ENCODE measurements at places on chromosomes 1 and 21.

DNA sequence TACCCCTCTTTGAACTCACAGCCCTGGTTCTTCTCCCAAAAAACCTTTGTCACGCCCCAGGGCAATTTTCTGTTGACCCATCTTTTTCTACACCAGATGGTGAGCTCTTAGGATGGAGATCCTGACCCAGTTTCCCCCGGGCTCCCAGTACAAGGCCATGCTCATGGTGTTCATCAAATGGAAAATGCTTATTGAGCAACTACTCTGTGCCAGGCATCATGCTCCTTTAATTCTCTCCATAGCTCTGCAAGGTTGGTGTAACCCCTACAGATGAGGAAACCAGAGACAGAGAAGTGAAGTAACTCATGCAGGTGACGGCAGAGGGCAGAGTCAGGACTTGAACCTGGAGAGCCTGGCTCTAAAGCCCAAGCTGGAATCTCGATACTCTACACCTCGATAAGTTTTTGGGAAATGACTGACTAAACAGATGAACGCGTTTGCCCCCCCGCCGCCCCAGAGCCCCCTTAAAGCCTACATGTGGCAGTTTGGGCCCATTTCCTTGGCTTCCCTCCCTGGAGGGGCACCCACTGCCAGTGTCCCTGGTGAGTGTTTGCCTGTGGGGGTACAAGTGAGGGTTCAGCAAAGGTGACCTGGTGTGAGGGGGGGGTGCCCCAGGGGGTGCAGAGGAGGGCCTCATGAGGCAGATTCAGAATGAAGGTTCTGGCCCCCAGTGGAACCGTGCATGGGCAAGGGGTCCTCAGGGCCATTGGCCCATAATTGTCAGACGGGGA lies 30.2 kb upstream of the RUNX3 start:
- H3K27ac ChIP-seq = no peak overlapping the region
- no peaks in the 10 kb centered on the region for H3K4me1 ChIP-seq
- H3K36me3 ChIP-seq = no peaks in the 10 kb centered on the region
- H3K27me3 ChIP-seq = no peaks in the 10 kb centered on the region
- H3K4me3 ChIP-seq = no peak overlapping the region
- no peak for DNase-seq

DNA sequence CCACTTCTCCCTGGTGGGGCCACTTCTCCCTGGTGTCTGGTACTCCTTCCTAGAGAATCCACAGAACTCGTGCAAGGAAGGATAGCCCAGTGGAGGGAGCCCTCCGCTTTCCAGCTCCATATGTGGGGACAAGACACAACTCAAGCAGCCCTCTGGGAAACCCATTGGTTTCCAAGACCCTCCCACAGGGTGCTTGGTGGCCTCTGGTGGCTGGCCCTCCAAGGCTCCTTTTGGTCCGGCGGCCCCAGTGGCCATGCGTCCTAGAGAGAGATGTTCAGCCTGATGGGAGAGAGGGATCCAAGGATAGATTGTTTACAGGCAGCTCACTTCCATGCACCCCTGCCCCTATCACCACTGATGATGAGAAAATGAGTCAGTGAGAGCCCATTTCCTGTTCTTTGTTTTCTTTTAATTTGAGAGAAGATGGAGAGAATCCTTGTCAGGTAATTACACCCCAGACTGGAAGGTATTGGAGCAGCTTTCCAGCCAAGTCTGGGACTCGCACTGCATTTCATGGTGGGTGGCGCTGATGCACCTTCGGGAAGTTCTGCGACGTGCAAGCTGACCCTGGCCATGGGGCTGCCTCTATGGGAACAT lies 486.2 kb upstream of the VAMP3 start:
- H3K27me3 ChIP-seq = no peaks in the 10 kb centered on the region
- H3K4me1 ChIP-seq = no peaks in the 10 kb centered on the region
- no peak for DNase-seq
- H3K27ac ChIP-seq = no peak overlapping the region

DNA sequence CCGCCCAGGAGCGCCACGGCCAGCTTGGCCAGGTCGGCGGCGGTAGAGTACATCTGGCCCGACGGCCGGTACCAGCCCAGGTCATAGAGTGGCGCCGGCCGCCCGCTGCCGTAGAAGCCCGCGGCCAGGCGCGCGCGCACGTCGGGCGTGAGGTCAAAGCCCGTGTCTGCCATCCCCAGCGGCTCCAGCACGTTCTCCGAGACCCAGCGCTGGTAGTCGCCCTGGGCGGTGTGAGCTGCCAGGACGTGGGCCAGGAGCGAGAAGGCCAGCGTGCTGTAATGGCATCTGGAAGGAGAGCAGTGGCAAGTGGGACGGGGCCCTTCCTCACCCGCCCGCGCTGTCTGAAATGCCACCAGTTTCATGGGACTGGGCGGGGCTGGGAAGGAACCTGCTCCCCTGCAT lies 18.9 kb downstream of the LACTBL1 start:
- H3K4me1 ChIP-seq = peaks cover 12% of the 10 kb centered on the region
- peak overlapping the region; percentile 51 for H3K4me3 ChIP-seq
- no peaks in the 10 kb centered on the region for H3K36me3 ChIP-seq
- DNase-seq = no peak

GRCh38 chr1:30427545-30427944 lies 295.8 kb downstream of the MATN1 start:
- H3K27ac ChIP-seq = no peak overlapping the region
- no peak overlapping the region for H3K4me3 ChIP-seq
- no peaks in the 10 kb centered on the region for H3K4me1 ChIP-seq
- no peaks in the 10 kb centered on the region for H3K27me3 ChIP-seq
- DNase-seq = no peak
- H3K36me3 ChIP-seq = no peaks in the 10 kb centered on the region

DNA sequence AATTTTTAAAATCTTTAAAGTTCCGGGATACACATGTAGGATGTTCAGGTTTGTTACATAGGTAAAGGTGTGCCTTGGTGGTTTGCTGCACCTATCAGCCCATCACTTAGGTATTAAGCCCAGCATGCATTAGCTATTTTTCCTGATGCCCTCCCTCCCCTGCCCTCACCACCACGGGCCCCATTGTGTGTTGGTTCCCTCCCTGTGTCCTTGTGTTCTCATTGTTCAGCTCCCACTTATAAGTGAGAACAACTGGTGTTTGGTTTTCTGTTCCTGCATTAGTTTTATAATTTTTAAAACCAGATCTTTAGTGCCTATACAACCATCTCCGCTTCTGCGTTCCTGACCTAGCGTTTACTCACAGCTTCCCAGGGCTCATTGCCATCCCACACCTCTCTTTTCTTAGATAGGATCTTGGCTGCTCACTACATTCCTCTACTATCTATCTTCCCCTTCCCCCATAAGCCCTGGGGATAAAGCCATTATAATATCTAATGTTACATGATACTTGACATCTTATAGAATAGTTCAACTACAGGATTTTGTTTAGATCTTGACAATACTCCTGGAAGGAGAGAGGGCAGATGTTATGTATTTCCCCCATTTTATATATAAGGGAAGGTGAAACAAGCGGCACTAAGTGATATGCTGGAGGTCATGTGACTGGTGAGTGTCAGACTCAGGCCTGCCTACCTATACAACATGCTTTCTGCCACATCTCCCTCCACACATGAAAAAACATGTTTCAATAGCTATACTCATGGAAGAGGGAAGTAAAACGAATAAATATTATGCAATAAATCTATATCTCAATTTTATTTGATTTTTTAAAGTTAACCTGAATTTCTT lies 52.3 kb upstream of the DNAJC6 start:
- H3K4me1 ChIP-seq = peaks cover 21% of the 10 kb centered on the region
- no peak overlapping the region for H3K4me3 ChIP-seq
- H3K27ac ChIP-seq = no peak overlapping the region
- no peak for DNase-seq

DNA sequence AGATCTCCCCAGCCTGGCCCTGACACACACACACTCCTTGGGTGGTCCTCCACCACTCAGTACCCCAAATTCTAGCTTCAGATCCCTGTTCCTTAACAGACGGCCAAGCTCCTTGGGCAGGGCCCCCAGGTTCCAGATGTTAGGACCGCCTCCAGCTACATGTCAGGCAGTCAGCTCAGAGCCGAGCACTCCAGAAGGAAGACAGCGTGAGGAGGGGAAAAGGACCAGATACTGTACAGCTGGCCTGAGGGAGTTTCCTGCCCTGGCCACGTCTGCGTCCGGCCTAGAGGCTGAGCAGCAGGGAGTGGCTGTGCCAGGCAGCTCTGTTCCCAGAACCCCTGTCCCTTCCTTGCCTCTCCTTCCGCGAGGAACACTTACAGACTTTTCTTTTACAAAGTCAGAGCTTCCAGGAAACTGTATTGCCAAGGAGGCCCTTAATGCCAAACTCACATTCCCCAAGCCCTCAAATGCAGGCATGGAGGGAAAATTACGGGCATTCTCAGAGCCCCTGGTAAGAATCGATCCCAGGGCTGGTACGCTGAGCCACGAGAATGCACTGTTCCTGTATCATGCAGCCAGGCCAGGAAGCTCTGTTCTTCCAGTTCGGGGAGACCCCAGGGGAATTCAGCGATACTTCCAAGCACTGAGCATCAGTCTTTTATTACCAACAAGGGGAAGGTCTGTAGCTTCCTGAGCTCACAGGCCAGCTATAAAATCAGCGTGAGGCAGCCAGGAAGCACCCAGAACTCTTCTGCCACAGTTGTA lies 45.2 kb upstream of the CNTN2 start:
- peaks cover 10% of the 10 kb centered on the region for H3K4me1 ChIP-seq
- no peaks in the 10 kb centered on the region for H3K27me3 ChIP-seq
- no peaks in the 10 kb centered on the region for H3K36me3 ChIP-seq
- DNase-seq = no peak
- H3K27ac ChIP-seq = peak overlapping the region; percentile 52
- H3K4me3 ChIP-seq = no peak overlapping the region
